ENCODE measurements at places on chromosomes 6 and 20. TPM values are rescaled to one million over a fixed set of nuclear protein-coding genes. Genes with fewer than 3 reads are reported as not detected.

The NRSN1 gene
- not detected for total RNA-seq

DNA sequence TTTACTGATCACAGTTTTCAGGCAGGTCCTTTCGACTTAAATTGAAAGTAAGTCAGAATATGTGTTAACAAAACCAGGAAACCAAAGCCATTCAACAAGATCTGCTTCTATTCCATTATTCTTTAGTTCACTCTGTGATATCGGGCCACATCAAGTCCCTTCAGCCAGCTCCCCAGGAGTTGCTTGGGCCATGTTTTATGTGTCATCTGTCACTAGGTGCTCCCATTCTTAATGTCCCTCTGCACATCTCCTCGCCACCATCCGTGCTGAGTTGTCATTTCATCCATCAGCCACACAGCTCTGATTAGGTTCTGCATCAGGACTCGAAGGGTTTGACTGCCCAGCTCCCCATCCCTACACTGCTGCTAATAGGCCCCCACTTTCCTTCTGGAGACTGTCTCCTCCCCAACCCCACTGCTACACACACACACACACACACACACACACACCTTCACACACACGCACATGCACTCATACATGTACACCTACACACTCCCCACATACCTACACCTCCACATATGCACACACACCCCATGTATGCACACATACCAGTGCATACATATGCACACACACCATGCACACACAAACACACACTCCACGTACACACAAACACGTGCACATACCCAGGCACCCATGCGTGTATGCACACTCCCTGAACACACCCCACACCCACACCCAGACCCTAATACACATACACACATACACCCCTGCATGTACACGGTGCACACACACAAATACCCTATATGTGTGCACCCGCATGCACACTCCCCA, 143.3 kb upstream of the GMDS start:
- DNase-seq: no peak

GRCh38 chr6:27407153-27407814, 18.7 kb downstream of the ZNF391 start:
- DNase-seq: no peak

- DNase-seq: no peak
Measured at GRCh38 chr6:157761331-157761921, 61.6 kb upstream of the SNX9 start.

DNA sequence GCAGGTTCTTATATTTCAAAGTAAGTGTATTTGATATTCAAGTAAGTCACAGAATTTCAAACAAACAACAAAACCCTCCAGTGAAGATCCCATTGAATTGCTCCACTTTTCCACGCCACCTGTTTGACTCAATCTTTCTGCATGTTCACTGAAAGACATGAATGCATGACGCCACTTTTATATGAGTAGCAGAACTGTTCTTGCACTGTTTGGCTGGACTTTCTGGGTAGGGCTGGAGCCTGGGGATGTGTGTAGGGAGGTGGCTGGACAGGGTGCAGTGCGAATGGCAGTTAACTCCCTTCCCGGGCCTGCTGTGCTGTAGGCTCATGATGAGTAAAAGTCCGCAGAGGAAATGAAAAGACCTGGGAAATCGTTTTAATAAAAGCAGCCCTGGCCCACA, 39.7 kb downstream of the IL20RA start:
- DNase-seq: no peak

DNA sequence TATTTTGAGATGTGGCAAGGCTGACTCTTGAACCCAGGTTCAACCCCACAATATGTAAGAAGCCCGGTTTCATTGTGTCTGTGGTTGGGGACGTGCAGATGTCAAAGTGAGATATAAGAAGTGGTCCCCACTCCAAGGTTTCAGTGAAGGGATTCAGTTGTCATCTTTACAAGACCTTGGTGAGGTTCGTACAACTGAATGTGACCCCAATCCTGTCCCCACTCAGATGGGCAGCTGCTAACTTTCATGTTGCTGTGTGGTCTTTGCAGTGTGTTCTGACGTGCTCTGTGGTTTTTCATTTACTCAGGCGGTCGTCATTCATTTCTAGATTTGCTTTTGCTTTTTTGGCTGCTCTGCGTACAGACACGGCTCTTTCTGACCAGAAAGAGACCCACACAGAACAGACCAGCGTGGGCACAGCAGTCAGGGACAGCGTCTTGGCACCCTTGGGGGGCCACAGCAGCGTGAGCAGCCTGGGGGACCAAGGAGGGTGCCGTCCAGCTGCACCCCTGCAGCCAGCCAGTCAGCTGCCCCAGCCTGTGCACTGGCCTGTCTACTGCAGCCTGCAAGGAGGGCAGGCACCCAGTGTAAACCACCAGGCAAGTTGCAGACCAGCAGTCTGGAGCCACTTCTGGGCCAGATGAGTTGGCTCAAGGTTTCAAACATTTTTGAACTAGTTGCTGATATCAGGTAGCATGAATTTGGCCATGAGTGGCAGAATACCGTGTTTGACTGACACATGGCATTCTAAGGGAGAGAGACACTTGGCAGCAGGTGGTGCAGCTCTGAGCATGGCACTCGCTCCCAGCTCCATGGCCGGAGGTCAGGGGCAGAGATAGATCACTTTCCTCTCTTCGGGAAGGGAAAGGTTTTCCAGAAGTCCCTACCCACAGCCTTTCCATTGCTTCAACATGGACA, 49.4 kb upstream of the IRF4 start:
- DNase-seq: no peak

DNA sequence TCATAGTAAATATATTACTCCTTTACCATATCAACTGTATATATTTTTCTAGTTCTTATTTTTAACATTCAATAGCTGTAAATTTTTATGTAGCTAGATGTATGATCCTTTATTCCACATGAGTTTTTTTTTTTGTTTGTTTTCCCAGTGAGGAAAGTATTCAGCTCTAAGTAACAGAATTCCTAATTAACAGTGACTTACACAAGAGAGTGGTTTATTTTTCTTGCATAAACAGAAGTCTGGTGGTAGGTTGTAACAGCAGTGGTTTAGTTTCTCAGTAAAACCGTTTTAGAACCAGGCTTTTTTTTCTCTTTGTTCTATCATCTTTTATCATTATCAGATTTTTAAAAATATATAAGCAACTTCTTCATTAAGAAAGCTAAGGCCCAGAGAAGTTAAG, 116.9 kb upstream of the FLRT3 start:
- DNase-seq: no peak

All from osteocyte (in vitro differentiated cells).